Motor neuron (in vitro differentiated cells): ENCODE measurements at places on chromosomes 12 and 14.
A peak's percentile ranks its signal among the peaks of the same experiment; 100 is the strongest.

GRCh38 chr14:93967637-93968250 is 8.6 kb downstream of the ASB2 start:
- ATAC-seq = no peak

DNA sequence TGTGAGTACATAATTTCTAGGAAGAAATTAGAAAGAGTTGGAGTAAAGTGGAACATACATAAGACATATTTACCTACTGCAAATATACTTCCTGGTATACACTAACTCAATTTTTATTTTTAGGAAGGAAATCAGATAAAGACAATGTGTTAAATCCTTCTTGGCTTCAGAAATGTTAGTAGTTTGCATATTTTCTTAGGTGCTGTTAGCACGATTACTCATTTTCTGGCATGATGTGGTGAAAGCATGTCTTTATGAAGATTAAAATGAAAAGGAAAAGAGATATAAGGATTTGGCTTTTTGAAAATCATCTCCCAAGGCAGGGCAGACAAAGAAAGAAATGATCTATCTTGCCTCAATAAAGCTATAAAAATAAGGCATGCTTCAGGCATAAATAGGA is 287.6 kb upstream of the E2F7 start:
- no peak for ATAC-seq

GRCh38 chr14:101917413-101918017 is 46.9 kb upstream of the DYNC1H1 start:
- ATAC-seq = peak; percentile 78

GRCh38 chr12:41739066-41739465 is 405.6 kb downstream of the GXYLT1 start:
- ATAC-seq = no peak

DNA sequence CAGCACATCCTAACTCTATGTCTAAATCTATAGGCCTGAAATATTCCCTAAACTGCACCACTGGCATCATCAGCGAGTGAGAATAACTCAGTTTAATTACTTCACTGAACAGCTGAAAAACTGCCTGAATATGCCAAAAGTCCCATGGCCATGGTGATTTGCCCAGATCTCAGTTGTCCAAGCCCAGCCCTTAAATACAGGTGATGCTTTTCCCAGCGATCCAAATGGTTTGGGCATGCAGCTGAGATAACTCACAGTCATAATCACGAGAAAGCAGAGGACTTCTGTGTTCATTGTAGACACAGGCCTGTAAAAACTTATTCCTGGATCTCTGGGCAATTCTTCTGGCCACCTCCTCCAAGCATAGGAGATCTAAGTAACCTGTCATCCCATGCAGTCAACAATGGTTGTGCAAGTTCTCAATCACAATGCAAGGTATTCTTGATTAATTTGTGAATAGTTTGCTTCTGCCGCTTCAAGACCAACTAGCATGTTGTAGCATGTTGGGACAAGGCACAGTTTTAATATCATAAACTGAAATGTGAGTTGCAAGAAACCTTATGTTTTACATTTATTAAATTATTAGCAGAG is 40.5 kb downstream of the DUSP6 start:
- ATAC-seq = no peak
